ENCODE measurements at places on chromosomes 13 and 19. TPM values are rescaled to one million over a fixed set of nuclear protein-coding genes. Genes with fewer than 3 reads are reported as not detected.

The PTGIR gene
- total RNA-seq, result 16.5 TPM

The SACS gene
- 61.9 TPM for total RNA-seq

The LGALS14 gene
- total RNA-seq, result not detected

The LRRC4B gene
- total RNA-seq, result 0.17 TPM

The TYROBP gene
- 0.26 TPM for total RNA-seq

The SYT5 gene
- total RNA-seq, result 0.50 TPM

The CYP2S1 gene
- total RNA-seq, result 3.5 TPM

The RANBP3 gene
- 32.1 TPM for total RNA-seq

The PSPN gene
- 1.8 TPM for total RNA-seq

The CBARP gene
- 1.5 TPM for total RNA-seq

The BRD4 gene
- 20.1 TPM for total RNA-seq

The ADPRHL1 gene
- 1.5 TPM for total RNA-seq

The TSKS gene
- 0.26 TPM for total RNA-seq

The PINLYP gene
- total RNA-seq, result 7.2 TPM

The ZNF726 gene
- 0.51 TPM for total RNA-seq
